ENCODE measurements at places on chromosomes 1 and 21. TPM values are rescaled to one million over a fixed set of nuclear protein-coding genes. Genes with fewer than 3 reads are reported as not detected.

RNF186 gene
- not detected for total RNA-seq

SLC26A9 gene
- 0.12 TPM for total RNA-seq

FOXD3 gene
- not detected for total RNA-seq

DNA sequence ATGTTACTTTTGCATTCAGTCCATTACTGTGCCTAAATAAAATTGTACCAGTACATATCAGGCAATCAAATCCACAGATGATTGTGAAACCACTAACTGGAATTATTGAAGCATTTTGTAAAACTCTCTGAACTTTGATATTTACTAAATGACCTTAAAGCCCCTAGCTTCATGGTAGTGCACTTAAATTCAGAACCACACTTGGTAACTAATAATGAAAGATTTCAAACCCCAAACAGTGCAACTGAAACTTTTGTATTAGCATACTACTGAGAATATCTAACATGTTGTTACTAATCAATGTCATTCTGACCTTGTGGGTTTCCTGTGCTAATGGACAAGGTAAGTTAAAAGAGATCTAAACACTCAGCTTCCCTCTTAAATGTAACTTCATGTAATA lies at the start of gene CFHR3:
CFHR3 (plus strand) TSS at position 238 of the 400 bp plus-strand sequence; CDS start at position 285, 47 bp downstream.
- no peaks in the 10 kb centered on the region for H3K4me1 ChIP-seq
- no peak within 1 kb of the TSS for H3K27ac ChIP-seq
- DNase-seq, result no peak
- H3K4me3 ChIP-seq, result no peak within 1 kb of the TSS

DNA sequence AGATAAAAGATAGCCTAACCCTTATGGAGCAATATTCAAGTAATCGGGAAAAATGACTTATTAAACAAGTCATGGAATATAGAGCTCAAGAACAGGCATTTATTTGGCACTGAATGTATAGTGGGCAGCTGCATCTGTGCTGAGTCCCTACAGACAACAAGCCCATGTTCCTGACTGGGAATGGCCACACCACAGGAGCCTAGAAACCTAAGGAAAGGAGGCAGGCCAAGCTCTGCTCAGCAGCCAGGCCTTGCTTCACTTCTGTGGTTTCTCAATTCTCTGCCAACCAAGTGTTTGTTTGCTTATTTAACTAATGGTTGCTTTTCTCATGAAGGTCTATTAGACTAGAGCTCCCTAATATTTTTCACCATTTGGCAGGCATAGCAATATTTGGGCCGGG lies 21.5 kb downstream of the AK2 start:
- no peak overlapping the region for H3K4me3 ChIP-seq
- DNase-seq, result no peak
- peaks cover 9% of the 10 kb centered on the region for H3K36me3 ChIP-seq
- H3K27ac ChIP-seq, result no peak overlapping the region
